ENCODE measurements at places on chromosomes 2 and 18.

DNA sequence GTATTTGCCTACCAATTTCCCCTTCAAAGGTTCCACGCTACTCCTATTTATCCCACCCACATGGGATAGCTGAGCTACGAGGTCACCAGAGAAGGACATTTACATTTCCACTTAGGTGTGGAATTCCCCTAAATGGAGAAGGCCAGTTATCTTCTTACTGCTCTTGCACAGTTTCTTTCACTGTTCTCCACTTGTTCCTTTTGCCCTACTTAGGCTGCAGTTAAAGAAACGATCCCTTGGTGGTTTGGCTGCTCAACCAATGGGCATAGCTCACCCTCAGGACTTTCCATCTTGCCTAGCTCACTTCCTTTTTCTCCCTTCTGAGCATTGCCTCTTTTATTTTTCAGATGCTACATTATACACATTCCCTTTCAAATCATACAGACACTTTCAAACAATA is 11.2 kb upstream of the NABP1 start:
- no peak for DNase-seq

- no peak for DNase-seq
Measured at GRCh38 chr2:70258532-70258875, 567 bp downstream of the PCYOX1 start.

DNA sequence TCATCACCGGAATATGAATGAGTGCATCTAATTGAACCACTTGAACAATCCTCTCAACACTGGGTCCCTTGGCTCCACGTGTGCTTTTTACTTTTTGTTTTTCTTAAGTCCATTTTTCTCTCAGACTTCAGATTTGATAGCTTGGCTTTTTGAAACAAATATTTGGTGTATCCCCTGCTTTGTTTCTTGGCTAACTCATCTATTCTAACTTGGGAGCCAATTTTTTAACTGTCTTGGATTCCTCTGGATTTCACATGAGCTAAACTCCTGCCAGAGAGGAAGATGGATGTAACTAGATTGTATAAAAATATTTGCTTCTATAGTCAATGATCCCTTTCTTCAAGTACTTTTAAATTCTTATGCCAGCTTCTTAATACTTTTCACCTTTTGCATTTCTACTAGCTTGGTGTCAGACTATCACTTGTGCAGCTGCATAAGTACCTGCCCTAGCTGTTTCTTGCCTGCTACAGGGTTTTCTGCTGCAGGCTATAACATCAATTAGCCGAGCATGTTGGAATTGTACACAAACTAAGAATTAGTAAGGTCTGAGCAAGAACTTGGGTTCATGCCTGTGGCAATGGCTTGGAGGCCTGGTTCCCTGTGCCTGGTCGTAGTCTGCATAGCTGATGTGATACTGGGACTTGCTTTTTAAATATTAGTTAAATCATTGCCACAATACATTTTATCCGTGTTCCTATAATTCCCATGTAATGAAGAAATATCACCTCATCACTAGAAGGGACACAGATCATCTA is 281.5 kb downstream of the EN1 start:
- DNase-seq: no peak

GRCh38 chr2:241009601-241010530 is 11.4 kb downstream of the SNED1 start:
- peak; percentile 55 for DNase-seq

- no peak for DNase-seq
Measured at GRCh38 chr2:143802871-143803650, 673.8 kb downstream of the ARHGAP15 start.

- no peak for DNase-seq
Measured at GRCh38 chr2:159736048-159736447, 23.7 kb downstream of the MARCHF7 start.

Data from C1 segment of cervical spinal cord (tissue), 14 donors.